ENCODE measurements at places on chromosomes 11 and 22. TPM values are rescaled to one million over a fixed set of nuclear protein-coding genes. Genes with fewer than 3 reads are reported as not detected.
A peak's percentile ranks its signal among the peaks of the same experiment; 100 is the strongest.

- DNase-seq = no peak
Observed at GRCh38 chr11:134152696-134153095, 71.1 kb downstream of the NCAPD3 start.

TNNI2 gene
- total RNA-seq = not detected

DNA sequence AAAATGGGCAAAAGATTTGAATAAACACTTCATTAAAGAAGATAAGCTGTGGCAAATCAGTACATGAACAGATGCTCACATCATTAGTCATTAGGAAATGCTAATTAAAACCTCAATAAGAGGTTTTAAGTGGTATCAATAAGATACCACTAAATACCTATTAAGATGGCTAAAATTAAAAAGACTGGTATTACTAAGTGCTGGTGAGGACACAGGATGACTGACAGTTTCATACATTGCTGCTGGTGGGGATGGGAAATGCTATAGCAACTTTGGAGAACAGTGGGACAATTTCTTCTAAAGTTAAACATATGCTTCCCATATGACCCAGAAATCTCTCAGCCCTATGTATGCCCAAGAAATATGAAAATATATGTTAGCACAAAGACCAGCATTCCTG is 69.2 kb downstream of the COMMD9 start:
- DNase-seq = no peak

DNA sequence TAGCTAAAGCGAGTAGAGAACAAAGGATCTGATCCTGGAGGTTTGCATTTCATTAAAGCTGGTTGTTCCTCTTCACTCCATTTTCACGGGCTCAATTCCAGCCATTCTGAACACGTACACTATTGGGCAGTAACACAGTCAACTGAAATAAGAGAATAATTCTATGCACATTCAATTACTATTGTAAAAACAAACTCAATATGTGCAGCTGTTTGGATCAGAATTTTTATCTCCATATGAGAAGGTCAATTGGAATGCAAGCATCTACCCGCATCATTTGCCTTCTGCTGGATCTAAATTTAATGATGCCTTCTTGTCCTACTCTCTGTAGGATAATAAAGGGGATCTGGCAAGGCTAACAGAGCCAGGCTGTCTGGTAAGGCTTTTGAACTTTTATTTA is 562.8 kb upstream of the CCDC179 start:
- DNase-seq = no peak

GRCh38 chr11:65496304-65497140 is 2.3 kb upstream of the MALAT1 start:
- DNase-seq = no peak

- no peak for DNase-seq
Observed at GRCh38 chr22:33891992-33892391, 28.3 kb downstream of the LARGE1 start.

DNA sequence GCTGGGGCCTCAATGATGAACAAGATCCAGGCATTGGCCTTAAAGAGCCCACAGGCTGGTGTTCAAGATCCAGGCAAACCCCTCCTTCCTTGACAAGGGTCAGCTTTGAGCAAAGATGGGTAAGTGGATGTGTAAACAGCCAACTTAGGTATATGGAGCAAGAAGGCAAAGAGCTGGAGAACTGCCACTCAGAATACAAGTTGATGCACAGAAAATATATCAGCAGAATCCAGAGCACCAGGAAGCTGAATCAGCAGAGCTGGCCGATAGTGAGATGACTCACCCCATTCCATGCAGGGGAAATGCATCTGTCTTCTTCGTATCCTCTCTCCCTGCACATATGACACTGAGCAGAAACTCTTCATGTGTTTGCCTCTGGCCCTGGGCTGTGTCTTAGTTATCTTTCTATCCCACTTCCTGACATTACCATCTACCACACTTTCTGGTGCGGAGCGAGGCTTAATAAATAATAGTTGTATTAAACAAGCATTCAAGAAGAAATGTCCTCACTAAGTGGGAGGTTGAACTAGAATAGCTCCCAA is 57.8 kb downstream of the ENDOD1 start:
- no peak for DNase-seq

DNA sequence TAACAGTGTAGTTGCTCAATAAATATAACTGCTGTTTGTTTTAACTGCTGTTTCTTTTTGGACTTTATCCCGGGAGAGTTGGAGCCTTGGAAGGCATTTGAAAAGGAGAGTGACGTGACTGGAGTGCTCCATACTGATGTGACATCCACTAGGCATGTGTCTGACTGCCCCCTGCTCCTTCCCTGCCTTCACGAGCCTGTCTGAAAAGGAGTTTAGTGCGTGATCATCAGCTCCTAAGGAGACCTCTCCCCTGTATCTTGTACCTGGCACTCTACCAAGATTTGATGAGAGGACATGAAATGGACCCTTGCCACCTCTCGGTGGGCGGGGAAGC is 22.9 kb downstream of the ZBTB16 start:
- no peak for DNase-seq

DNA sequence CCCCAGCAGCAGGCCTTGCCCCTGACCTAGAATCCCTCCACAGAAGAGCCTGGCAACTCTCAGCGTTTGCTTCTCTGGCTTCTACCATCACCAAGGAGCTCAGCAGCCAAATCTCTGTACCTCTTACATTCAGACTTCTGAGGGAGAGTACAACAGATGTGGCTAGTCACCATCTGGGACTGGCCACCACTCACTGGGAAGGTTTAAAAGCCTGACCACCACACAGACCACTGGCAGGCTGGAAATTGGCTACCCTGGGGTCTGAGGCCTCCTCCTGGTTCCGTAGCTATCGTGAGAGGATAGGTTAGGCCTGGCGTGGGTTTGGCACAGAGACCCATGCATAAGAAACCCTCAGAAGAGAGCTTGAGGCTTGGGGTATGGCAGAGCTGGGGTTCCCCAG is 478.5 kb upstream of the CADM1 start:
- peak; percentile 88 for DNase-seq

DNA sequence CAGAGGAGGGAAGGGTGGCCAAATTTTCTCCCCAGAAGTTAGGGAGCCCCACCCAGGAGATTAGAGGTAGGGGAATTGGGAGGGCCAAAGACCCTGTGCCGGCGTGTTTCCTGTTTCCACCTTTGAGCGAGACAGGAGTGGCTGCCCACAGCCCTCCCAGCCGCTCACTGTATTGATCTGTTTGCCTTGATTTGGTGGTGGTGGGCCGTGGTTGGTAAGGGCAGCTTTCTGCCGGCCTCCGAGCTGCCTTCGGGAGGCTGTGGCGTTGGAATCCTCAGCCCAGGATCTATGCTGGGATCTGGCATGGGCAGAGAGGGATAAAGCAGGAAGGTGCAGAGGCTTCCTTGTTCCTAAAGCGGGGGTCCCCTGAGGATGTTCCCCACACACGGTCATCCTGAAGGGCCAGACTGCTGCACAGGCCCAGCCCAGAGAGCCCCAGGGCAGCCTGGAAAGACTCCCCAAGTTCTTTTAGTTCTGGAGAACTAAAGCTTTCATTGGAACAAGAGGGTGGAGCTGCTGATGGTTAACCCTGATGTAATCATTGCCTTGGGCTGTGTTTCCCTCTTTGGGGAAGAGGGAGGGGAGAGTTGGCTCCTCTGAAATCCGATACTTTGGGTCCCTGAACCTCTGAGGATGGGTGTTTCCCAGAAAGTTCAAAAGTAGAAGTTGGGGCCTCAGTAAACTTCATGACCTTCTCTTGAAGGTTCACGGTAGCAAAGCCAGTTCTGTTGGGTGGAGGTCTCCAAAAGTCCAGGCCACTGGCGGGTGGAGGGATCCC is 7.2 kb downstream of the FAM83F start:
- no peak for DNase-seq

DNA sequence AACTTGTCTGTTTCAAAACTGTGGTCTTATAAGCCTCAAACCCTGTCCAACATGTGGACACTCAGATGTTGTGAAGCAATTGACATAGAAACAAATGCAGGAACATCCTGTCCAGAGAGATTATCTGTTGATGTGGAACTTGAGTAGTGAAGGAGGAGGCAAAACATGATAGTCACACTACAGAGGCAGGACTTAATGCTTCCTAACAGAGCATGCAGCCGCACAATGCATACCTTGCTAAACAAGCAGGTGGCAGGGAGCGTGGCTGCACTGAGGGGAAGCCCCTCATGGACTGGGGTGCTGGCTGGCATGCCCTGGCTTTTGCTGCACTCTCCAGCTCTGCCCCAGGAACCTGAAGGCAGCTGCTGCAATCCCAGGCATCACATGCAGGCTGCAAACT is 5.3 kb downstream of the C22orf39 start:
- no peak for DNase-seq

DNA sequence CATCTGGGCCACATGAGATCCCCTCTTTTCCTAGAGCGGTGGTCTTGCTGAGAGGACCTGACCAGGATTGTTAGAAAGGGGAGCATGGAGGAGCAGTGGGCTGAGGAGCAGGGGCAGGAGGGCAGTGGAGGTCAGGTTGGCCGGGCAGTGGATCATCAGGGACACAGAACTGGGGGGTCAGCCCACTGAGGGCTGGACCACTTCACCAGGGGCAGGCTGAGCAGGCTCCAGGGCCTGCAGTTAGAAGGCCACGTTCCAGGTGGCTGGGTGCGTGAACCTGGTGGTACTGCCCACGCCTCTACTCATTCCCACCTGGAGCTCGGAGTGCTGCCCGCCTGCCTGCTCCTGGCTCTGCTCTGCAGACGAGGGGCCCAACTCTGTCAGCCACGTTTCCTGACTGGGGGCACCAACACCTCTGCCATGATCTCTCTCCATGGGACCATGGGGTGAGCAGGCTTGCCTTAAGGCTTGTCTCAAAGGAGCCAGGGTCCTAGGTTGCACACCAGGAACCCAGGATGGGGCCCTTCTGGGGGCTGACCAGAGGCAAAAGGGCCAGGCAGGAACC is 9.7 kb downstream of the MRGPRF start:
- no peak for DNase-seq

- DNase-seq = no peak
Observed at GRCh38 chr11:44300844-44301563, 8.9 kb downstream of the ALX4 start.

- DNase-seq = no peak
Observed at GRCh38 chr11:35750981-35751663, 88.5 kb downstream of the TRIM44 start.

BBS1 gene
- total RNA-seq = 68.1 TPM

GRCh38 chr11:85685125-85685819 is 723 bp downstream of the CCDC89 start:
- no peak for DNase-seq

GRCh38 chr11:45961751-45962240 is 39.3 kb downstream of the LARGE2 start:
- DNase-seq = no peak

GRCh38 chr22:23806837-23807236 is 20.1 kb downstream of the SMARCB1 start:
- DNase-seq = no peak

GRCh38 chr22:37163575-37164504 is 14.1 kb upstream of the IL2RB start:
- DNase-seq = no peak

DNA sequence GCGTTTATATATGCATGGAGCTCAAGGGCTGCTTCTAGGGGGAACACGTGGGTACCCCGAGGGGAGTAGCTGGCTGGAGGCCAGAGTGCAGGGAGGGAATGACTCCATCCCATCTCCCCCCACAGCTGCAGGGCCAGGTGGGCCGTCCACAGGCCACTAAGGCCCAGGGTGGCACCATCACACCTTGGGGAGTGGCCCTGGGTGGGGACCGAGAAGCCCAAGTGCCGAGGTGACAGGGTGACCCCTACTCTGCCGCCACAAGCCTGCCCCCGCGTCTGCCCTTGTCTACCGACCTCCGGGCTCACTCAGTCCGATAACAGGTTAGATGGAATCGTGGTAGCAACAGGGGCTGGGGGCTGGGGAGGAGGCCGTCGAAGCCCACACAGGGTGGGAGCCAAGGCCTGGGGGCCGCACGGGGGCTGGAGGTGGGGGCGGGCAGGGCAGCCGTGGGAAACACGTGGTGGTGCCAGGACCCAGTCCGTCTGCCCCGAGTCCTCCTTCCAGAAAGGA is 125.7 kb downstream of the KCNQ1OT1 start:
- DNase-seq = no peak

GRM5 gene
- total RNA-seq = not detected

BAIAP2L2 gene
- 0.33 TPM for total RNA-seq

GRIK4 gene
- 0.83 TPM for total RNA-seq

DNA sequence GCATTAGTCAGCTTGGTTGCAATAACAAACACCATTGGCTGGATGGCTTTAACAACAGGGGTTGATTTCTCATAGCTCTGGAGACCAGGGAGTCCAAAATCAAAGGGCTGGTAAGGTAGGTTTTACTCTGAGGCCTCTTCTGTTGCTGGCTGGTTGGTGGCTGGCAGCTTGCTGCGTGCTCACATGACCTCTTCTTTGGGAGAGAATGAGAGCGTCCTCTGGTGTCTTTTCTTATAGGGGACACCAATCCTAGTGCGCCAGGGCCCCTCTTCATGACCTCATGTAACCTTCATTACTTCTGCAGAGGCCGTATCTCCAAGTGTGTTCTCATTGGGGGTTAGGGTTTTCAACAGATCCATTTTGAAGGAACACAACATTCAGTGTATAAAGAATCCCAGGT is 1308.3 kb downstream of the TBC1D22A start:
- no peak for DNase-seq

DNA sequence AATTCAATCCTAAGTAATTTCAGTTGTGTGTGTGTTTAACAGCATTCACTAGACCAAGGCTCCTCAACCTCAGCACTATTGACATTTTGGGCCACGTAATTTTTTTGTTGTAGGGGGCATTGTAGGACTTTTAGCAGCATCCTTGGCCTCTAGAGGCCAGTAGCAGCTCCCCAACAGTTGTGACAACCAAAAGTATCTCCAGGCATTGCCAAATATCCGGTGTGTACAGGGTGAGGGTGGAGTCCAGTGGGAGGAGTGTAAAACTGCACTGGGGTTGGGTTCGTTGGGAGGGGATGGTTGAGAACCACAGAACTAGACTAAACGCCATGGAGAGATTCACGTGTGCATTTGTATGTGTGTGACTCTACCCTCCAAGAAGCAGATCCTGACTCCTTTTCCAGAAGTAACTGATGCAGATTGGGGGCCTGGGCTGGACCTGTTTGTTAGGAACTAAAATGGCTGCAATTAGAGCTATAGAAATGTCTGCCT is 5.9 kb upstream of the PHF21A start:
- no peak for DNase-seq

- DNase-seq = no peak
Observed at GRCh38 chr22:41907436-41908401, 7.2 kb downstream of the SHISA8 start.

GRCh38 chr22:27982630-27983180 is 63.6 kb upstream of the PITPNB start:
- DNase-seq = no peak

- DNase-seq = no peak
Observed at GRCh38 chr11:47060807-47061206, 115.9 kb downstream of the ARFGAP2 start.

C11orf97 gene
- not detected for total RNA-seq

GRCh38 chr11:73059915-73060314 is 82.2 kb downstream of the FCHSD2 start:
- DNase-seq = no peak
